ENCODE measurements at places on chromosomes 3 and 15. TPM values are rescaled to one million over a fixed set of nuclear protein-coding genes. Genes with fewer than 3 reads are reported as not detected.

RMDN3 gene
- polyA plus RNA-seq, result 52.1 TPM

BFSP2 gene
- 0.14 TPM for polyA plus RNA-seq

CPNE4 gene
- 0.02 TPM for polyA plus RNA-seq

ZNF80 gene
- 0.05 TPM for polyA plus RNA-seq

SLC22A14 gene
- polyA plus RNA-seq, result 0.06 TPM

COL6A5 gene
- polyA plus RNA-seq, result 0.90 TPM

EPHA6 gene
- not detected for polyA plus RNA-seq

GOLGA6A gene
- polyA plus RNA-seq, result not detected

MINAR1 gene
- 0.10 TPM for polyA plus RNA-seq

TGM4 gene
- polyA plus RNA-seq, result not detected

CCR4 gene
- polyA plus RNA-seq, result 0.04 TPM

MESD gene
- 17.8 TPM for polyA plus RNA-seq

FXR1 gene
- 45.7 TPM for polyA plus RNA-seq

SPTBN5 gene
- 1.8 TPM for polyA plus RNA-seq

NLGN1 gene
- polyA plus RNA-seq, result 0.24 TPM

AGBL1 gene
- 0.08 TPM for polyA plus RNA-seq

CADPS gene
- polyA plus RNA-seq, result 0.13 TPM

CLRN1 gene
- polyA plus RNA-seq, result not detected

UPK1B gene
- polyA plus RNA-seq, result 2.1 TPM

NUP210 gene
- 5.4 TPM for polyA plus RNA-seq

SHISA5 gene
- 176 TPM for polyA plus RNA-seq

MLF1 gene
- polyA plus RNA-seq, result 22.9 TPM

AP3B2 gene
- 0.96 TPM for polyA plus RNA-seq

TRAK1 gene
- polyA plus RNA-seq, result 18.2 TPM

LYSMD2 gene
- polyA plus RNA-seq, result 14.4 TPM
